Neural crest cell (in vitro differentiated cells): ENCODE measurements at places on chromosomes 4 and X.

DNA sequence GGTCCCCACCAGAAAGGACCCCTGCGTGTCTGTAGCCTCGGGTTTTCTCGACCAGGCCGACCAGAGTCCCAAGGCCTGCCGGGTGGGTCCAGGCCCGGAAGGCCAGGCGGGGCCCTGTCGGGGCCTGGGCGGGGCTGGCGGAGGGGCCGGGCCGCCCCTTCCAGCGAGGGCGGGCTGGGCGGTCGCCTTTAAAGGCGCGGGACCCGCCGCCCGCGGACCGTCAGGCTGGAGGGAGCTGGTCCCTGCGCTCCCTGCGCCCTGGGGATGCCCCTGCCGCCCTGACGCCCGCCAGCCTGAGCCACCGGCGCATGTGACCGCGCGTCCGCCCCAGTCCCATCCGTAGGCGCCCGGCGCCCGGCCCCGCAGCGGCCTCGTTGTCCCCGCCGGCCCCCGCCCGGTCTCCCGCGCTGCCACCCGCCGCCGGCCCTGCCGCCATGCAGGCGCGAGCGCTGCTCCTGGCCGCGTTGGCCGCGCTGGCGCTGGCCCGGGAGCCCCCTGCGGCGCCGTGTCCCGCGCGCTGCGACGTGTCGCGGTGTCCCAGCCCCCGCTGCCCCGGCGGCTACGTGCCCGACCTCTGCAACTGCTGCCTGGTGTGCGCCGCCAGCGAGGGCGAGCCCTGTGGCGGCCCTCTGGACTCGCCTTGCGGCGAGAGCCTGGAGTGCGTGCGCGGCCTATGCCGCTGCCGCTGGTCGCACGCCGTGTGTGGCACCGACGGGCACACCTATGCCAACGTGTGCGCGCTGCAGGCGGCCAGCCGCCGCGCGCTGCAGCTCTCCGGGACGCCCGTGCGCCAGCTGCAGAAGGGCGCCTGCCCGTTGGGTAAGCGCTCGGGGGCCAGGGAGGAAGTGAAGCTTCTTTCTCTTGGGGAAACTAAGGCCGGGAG is at the start of gene HTRA3:
HTRA3 (plus strand) TSS at position 220 of the 883 bp plus-strand sequence; CDS start at position 435, 215 bp downstream.
- peak; percentile 45 for DNase-seq

- no peak for DNase-seq
Measured at GRCh38 chrX:6244666-6245065, 16.0 kb upstream of the NLGN4X start.

DNA sequence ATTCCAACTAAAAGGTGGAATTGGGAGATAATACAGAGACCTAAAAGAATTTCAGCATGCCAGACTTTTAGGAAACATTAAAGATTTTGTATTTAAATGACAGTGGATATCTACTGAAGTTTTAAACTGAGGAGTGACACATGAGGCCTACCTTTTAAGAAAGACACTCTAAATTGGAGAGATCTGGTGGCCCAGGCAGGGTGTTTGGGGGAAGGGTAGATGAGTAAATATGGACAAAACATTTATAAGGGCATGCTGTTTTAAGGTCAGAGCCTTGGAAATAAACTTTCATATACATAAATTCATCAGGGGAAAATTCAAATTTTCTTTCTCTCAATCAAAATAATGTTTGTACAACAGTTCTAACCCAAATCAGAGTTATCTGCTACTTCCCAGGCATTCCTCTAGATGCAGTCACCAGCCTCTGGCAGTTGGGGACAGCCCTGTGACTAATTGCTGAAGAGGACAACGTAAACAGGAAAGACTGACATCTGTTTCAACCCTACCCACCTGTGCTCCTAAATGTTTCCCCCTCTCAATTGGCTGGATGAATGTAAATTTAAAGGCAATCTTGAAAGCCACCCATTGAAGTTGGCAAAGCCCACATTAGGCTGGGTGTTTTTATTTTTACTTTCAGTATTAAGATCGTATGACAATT is 1646.9 kb upstream of the ADGRL3 start:
- DNase-seq, result no peak

GRCh38 chr4:152374606-152375285 is 161.1 kb downstream of the FBXW7 start:
- DNase-seq, result no peak

GRCh38 chr4:94889946-94890345 is 132.2 kb downstream of the BMPR1B start:
- DNase-seq, result no peak

DNA sequence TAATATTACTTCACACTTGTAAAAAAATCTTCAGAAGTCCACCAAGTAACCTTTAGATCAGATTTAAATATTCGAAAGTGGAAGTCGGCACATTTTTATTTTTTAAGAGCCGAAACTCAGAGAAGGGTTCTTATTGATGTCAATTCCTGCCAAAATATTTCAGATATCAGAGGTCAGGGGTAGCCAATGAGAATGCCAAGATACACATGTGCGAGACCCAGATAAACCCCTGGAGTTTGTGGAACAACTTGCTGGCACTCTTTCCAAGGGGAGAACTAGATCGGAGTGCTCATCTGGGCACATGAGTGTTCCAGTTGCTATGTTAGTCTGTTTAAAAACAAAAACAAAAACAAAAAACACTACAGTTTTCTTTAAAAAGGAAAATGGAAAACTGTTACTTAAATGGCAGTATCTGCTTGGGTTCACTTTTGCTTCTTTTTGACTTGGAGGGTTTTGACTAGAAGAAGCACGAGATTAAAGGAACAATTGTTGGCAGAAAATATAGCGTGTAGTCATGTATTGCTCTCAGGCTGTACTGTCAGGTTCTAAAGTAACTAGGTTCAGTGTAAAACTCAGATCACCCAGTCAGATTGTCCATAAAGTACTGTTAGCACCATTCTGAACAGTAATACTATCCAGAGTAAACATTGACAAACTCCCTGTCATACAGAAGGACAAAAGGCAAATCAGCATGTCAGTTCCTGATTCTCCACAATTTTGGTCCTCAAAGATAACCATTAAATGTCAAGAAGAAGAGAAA is 188.0 kb upstream of the PACRGL start:
- no peak for DNase-seq

- DNase-seq, result no peak
Measured at GRCh38 chr4:106450249-106450648, 81.7 kb upstream of the GIMD1 start.

DNA sequence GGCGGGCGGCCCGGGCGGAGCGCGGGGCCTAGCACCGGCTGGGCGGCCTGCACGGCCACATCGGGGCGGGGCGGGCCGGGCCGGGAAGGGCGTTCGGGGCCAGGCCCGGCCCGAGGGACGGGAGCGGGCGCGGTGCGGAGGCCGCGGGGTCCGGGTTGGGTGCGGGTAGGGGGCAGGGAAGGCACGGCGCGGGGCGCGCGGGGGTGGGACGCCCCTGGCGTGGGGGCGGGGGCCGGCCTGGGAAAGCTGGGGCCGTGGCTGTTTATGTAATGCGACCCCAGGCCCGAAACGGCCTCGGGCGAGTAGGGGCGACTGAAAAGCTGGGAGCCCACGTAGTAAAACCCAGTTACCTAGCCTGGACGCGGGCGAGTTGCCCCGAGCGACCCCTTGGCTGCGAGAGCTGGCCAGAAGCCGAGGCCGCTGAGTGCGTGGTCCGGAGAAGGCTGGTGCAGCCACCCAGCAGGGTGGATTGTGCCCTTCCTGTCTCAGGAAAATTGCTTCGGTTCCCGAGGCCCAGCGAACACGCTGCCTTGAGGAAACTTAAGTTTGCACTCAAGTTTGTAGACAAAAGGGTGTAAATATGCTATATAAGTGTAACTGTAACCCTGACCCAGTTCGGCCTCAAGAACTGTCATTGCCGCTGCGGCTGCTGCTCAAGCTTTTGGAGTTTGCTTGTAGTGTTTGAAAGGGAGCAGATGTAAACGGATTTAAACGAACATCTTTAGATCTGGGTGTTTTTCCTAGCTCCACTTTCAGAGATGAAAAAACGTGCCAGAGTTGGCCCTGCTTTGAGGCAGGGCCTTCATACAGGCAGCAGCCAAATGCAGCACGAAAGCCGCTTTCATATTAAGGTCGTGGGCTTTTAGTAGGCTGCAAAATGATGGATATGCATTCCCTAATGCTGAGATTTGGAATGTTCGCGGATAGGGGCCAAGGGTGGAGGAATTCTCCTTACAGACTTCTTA is 674 bp downstream of the SEC24B start:
- DNase-seq, result peak; percentile 27

- DNase-seq, result peak; percentile 66
Measured at GRCh38 chr4:185183622-185184281, 20.0 kb downstream of the CFAP97 start.

DNA sequence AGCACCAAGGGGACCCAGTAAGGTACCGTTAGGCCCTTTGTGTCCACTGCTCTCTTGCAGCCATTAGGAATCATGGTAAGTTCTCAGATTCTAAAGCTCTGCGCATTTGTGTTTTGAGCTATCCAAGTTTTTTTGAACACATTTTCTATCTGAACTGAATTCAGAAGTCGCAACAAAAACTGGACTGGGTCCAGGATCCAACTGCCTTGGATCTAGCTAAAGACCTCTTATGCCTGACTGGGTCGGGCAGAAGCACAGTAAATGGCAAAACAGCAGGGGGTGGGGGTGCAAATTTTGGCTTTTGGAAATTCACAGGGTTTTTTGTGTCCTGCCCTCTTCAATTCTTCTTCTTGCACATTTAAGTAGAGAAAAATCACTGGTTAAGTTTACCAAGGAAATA is 30.0 kb downstream of the RCHY1 start:
- DNase-seq, result no peak

DNA sequence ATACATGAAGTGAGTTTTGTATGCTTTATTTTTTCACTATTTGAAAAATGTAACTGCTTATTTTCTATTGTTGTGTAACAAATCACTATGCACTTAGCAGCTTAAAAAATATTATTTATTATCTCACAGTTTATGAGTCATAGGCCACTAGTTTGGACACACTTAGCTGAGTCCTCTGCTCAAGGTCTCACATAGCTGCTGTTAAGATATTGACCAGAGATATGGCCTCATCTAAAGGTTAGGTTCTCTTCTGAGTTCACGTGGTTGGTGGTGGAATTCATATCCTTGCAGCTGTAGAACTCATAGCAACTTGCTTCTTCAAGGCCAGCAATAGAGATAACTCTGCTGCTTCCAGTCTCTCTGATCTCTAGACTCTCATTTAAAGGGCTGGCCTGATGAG is 534.4 kb downstream of the SPRY1 start:
- no peak for DNase-seq

GRCh38 chrX:9710332-9710731 is 55.3 kb downstream of the GPR143 start:
- DNase-seq, result no peak

- peak; percentile 18 for DNase-seq
Measured at GRCh38 chr4:112075129-112075753, 70.0 kb upstream of the FAM241A start.

GRCh38 chr4:32994981-32995881 is 2275.1 kb downstream of the PCDH7 start:
- no peak for DNase-seq

GRCh38 chr4:173736840-173737239 is 206.8 kb upstream of the HAND2 start:
- no peak for DNase-seq

- no peak for DNase-seq
Measured at GRCh38 chrX:153408871-153409351, 2.4 kb upstream of the ZFP92 start.

- no peak for DNase-seq
Measured at GRCh38 chr4:40157436-40157835, 39.4 kb upstream of the RHOH start.

DNA sequence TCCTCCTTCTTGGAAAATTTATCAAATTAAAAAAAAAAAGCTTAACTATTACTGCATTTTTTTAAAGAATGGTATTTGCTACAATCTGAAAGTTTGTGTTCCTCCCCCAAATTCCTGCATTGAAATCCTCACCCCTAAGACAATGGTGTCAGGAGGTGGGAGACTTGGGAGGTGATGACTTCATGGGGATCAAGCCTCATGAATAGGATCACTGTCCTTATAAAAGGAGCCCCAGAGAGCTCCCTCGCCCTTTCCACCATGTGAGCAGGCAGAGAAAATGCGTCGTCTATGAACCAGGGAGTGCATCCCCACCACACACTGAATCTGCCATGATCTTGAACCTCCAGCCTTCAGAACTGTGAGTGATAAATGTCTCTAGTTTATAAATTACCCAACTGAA is 38.0 kb downstream of the DHRSX start:
- DNase-seq, result no peak

DNA sequence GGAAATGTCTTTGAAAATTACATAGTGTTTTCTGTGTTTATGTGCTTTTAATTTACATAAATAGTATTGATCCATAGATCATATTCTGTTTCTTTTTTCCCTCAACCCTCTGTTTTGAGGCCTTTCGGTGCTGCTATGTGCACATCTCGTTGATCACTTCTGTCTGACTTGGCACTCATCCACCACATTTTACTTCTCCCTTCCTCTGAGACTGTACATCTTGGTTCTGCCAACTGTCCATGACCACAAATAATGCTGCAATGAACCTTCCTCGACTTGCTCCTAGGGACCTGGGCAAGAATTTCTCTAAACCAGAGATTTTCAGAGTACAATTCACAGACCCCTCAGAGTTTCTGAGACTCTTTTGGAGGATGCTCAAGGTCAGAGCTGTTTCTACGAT is 74.4 kb downstream of the RTL5 start:
- DNase-seq, result no peak

DNA sequence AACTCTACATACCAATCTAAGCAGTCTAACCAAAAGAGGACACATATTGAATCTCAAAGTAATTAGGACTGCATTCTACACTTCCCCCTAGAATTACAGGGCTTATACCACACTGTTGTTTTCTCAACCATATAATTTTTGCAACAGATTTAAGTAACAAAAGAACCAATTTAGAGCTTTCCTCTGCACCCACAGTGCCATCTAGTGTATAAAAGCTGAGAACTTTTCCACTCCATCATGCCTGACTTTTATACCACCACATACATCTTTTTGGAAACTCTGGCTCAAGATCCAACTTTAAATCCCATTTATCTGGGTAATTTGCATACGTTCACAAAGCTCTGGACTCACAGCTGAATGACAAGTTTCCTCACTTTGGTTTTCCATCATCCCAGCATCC is 99.5 kb downstream of the EFHC2 start:
- DNase-seq, result no peak

DNA sequence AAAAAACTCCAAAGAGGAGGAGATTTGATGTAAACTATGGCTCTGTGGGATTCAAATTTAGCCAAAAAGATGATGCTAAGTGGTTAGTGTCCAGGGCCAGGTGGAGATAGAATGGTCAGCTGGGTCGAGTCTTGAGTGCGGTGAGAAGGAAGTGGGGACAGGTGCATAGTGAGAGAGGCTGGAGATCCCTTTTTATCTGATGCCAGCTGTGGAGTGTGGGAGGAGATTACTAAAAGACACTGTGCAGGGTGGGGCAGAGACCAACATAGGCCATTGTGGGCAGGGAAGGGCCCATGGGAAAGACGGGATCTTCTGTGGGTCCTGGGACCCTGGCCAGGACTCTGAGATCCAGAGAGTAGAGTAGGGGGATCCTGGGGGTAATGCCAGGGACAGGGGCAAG is 34.6 kb upstream of the LEF1 start:
- DNase-seq, result no peak
